Eye (tissue), 1 donor: ENCODE measurements at places on chromosomes 1 and 21.

- no peak for DNase-seq
Observed at GRCh38 chr1:43821471-43821870, 112.1 kb upstream of the ARTN start.

- no peak for DNase-seq
Observed at GRCh38 chr21:40011371-40011770, 144.1 kb downstream of the PCP4 start.

DNA sequence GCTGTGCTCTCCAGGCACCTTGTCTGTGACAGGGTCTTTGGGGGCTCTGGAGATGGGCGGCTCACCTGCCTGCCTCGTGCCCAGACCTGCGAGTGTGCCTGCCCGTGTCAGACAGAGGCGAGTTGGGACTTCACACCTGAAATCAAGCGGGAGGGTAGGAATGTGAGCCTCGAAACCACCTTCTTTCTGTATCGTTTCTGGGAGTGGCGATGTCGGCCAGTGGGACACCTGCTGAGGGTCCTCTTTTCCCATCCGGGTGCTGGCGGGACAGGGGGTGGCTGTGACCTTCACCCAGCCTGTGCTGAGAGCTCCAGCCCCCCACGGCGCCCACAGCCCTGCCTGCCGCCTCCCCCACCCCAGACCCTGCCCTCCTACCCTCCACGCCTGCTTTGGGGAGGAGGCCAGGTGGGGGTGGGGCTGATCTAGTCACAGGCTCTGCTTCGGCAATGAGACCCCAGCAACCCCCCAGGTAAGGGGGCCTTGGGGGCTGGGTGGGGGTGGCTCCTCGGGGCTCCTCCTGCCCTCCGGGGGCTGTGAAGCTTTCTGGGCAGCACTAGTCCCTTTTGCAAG lies 15.6 kb upstream of the FAAP20 start:
- no peak for DNase-seq

DNA sequence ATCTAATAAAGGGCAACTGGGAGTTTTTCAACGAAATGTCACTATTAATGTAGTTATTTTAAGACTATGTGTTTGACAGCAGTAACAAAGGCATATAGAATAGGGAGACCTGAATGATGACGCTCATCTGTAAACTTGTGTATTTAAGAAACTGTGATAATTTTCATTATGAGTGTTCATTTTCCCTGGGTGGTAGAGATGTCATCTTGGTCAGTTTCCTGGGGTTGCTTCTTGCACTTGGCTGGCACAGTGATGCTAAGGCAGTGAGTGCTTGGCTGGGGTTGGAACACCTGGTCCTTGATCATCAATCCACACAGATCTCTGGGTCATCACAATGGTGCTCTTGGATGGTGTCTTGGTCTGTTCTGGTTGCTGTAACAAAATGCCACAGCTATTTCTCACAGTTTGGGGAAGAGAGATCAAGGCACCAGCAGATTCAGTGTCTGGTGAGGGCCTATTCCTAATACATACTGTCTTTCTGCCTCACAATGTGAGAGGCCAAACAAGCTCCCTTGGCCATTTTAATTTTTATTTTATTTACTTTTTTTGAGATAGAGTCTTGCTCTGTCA lies 7.9 kb upstream of the SMYD2 start:
- DNase-seq = no peak

DNA sequence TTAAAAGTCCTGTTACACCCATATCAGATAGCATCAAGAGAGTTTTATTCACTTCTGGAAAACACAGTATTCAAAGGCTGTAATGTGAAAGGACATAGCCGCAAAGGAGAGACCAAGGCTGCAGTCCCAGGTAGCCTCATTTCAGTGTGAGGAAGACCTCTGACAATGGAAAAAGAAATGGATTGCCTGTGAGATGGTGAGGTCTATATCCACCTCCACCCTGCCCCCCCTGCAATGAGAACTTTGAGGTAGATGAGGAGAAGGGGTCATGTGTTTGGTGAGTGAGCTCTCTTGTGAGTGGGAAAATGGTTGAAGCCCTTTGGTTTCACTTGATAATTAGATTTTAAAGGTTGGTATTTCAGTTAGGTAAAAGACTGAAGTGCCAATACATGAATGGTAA lies 3.5 kb downstream of the MRPS6 start:
- DNase-seq = no peak

DNA sequence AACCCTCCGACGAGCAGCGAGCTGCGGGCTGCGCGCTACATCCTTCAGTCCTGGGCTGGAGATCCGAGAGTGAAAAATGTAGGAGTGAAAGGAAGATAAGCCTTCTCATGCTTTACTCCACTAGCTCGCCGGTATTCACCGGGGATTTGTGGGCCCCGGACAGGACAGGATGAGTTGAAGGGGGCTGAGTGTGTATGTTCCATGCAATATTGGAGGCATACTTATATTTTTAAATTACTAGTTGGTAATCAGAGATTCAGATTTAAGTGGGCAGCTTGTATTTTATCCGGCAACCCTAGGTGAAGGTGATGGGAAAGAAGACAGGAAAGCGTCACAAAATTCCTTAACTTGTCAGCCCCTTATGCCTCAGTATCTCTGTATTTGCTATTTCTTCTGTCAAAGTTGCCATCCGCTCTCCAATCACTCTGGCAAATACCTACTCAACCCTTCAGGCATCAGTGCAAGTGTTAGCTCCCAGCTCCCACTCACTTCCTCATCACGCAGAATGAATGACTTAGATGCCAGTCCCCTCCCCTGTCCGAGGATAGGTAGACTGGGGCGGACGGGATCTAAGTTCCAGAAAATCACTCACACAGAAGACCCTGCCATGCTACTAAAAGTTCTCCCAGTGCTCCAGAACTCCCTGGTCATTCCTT lies 503 bp upstream of the PIGM start:
- no peak for DNase-seq

GRCh38 chr1:205800427-205800826 lies 12.6 kb downstream of the SLC41A1 start:
- DNase-seq = no peak
